ENCODE measurements at places on chromosomes 1 and 21.
A peak's percentile ranks its signal among the peaks of the same experiment; 100 is the strongest.

DNA sequence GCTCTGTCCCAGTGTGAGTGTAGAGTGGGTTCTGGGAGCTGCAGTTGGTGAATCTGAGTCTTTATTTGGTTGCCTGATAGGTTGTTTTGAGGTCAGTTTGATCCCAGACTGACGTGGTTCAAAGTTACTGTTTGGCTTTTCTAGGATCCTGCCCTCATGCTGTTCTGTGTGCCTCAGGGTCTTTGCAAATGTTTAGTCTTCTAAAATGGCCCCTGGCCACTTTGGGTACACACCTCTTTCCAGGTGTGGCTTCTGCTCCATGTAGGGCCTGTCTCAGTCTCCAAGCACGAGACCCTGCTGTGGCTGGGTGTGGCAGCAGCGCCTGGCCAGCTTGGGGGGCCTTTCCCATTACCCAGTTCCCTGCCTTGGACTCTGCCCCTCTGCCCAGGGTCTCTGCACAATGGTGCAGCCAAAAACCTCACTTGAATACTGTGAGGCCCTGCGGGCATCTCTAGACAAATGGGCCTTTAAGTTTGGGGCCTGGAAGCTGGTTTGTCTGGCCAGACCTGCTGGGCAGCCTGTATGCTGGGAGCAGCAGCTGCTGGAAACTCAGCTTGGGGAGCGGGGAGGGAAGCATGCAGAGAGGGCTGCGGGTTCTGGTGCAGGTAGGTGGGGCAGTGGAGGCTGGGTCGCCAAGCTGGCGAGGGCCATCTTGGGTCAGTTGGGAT, 5.6 kb downstream of the PTPRF start:
- no peak for DNase-seq

GRCh38 chr1:218363141-218363540, 18.0 kb downstream of the TGFB2 start:
- no peak for DNase-seq

DNA sequence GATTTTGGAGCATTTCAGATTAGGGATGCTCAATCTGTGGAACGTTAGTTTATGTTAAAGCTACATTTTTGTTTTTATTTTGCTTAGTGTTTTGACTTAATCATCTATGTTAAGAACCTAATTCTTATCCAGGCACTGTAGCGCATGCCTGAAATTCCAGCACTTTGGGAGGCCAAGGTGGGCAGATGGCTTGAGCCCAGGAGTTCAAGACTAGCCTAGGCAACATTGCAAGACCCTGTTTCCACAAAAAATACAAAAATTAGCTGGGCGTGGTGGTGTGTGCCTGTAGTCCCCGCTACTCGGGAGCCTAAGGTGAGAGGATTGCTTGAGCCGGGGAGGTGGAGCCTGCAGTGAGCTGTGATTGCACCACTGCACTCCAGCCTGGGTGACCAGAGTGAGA, 23.4 kb downstream of the FNBP1L start:
- no peak for DNase-seq

- DNase-seq = no peak
Observed at GRCh38 chr1:5889901-5890300, 102.3 kb downstream of the NPHP4 start.

GRCh38 chr1:183840140-183840539, 35.2 kb downstream of the RGL1 start:
- DNase-seq = no peak

DNA sequence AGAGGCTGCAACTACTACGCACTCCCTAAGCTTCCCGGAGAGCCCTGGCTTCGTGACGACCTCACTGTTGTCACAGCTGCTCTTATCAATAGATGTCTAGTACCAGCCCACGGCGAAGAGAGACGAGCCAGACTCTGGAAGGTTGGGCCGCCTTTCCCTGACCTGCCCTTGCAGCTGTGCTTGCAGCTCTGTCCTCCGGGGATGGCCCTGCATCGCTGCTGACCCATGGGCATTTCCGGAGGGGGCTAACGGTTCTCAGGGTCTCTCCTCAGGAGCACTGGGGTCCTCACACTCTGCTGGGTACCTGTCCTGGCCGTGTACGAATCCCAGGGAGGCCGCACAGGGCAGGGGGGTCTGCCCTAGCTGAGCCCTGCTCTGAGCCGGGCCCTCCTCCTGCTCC, 93.8 kb upstream of the COL6A1 start:
- no peak for DNase-seq

DNA sequence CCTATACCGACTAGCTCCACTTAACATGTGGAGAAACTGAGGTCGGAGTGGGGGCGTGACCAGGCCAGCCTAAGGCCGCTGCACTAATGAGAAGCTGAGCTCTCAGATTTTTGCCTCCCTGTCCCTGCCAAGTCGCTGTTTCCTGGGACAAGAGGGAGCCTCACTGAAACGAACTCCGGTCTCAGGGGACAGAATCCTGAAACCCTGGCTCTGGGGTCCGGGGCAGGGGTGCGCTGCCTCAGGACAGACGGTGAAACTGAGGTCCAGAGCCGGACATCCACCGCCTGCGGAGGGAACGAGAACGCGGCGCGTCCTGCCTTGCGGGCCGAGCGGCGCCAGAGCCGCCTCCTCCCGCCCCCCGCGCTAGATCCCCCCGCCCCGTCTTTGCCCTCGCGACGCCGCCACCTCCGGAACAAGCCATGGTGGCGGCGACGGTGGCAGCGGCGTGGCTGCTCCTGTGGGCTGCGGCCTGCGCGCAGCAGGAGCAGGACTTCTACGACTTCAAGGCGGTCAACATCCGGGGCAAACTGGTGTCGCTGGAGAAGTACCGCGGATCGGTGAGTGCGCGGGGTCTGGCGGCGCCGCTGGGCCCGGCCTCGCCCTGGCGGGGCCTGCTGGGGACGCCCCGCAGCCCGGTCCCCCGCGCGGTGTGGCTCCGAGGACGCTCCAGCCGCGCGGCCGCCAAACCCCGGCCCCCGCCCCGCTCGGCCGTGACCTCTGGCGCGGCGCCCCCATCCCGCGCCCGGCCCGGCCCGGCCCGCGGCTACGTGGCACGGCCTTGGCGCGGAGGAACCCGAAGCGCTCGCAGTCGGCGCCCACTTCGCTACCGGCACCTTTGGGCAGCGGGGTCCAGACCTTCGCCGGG, at the start of gene GPX7:
TSS of gene GPX7 (plus strand) at position 381 of the 865 bp plus-strand sequence. CDS start at position 420, 39 bp downstream.
- DNase-seq = no peak

- no peak for DNase-seq
Observed at GRCh38 chr21:28385845-28386244, 606.8 kb downstream of the LTN1 start.

GRCh38 chr1:46496505-46496904, 6.9 kb downstream of the DMBX1 start:
- no peak for DNase-seq

GRCh38 chr1:166166329-166166697, 488 bp downstream of the FAM78B start:
- no peak for DNase-seq

GRCh38 chr1:101241485-101242225, 4.8 kb downstream of the S1PR1 start:
- DNase-seq = no peak

DNA sequence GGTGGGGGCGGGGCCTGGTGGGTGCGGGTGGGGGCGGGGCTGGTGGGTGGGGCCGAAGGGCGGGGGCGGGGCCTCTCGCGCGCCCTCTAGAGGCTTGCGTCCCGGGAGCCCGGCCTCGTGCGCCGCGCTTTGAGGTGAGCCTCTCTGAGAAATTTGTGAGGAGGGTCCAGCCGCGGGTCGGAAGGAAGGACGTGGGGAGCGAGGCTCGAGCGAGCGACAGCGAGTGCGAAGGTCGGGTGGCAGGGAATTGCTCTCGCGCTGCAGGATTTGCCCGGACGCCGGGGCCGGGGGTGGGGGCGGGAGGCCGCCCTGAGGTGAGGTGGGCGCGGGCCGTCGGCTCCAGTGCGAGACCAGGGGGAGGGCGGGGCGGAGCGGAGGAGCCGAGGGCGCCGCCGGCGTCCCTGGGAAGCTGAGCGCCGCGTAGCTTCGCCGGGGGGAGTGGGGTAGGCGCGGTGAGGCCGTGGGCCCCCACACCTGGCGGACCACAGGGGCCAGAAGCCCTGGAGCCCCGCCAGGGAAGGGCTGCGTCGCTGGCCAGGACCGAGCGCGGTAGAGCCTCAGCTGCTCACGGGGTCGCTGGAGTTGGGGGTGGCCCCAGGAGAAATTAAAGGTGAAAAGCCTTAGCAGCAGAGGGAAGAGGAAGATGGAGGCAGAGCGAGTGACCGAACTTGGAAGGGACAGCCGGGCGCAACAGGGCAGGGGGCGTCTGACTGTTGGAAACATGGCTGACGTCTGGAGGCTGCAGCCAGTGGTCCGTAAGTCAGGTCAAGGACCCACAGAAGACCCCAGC, 754 bp upstream of the LSS start:
- DNase-seq = peak; percentile 62

GRCh38 chr1:94737124-94737998, 82.8 kb upstream of the SLC44A3 start:
- DNase-seq = peak; percentile 50

DNA sequence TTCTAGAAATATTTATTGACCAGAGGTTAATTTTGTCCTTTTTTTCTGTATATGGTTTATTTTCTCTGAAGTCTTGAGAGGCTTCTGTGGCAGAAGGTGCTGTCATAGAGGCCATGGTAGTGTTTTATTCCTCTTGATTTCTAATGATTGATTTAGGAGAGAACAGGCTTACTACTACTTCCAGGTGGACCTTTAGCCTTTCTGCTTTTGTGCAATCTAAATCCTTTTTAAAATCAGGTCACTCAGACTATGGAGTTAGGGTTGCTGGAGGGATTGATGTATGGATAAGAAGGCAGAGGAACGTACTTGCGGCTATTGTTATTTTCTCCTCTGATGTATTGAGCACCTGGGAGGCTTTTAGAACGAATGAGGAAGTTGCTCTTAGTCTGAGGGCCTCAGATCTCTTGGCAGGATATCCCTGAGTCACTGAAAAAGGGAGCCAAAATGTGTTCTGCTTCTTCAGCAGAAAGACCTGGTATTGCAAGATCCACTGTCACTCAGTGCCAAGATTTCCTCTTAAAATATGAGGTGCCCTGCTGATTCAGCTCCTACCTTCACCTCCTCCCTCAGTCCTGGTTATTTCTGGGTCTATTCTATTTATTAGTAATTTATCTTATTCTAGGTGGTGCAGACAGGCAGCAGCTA, 277.4 kb downstream of the ZNF648 start:
- DNase-seq = no peak

DNA sequence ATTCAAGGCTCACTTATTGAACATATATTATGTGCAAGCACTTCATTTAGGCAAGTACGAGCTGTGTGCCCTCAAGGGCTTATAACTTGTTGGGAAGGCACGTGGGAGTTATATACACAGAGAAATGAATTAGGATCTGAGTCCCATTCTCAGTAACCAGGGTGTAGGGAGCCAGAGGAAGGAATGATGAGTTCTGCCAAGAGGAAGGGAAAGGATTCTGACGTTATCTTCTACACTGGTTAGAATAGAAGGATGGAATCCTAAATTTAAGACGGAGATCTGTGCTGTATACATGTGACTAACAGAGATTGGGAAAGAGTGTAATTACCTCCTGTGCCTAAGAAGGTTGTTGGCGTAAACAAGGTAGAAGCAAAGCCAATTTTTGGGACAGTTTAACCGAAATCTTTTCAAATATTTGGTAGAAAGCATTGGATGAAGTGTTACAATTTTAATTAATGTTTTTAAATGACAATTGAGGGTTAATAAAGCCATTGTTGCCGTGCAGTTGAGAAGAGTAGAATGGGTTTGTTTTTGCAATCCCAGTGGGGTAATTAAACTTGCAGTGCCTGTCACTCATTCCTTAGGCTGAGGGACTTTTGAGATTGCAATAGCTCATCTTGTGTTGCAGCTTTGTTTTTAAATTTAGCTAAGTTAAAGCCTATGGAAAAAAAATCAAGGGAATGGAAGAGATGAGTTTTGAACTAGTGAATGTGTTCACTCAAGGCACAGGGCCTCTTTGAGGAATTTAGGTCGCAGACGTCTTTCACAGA, 177.2 kb downstream of the NFIA start:
- no peak for DNase-seq

DNA sequence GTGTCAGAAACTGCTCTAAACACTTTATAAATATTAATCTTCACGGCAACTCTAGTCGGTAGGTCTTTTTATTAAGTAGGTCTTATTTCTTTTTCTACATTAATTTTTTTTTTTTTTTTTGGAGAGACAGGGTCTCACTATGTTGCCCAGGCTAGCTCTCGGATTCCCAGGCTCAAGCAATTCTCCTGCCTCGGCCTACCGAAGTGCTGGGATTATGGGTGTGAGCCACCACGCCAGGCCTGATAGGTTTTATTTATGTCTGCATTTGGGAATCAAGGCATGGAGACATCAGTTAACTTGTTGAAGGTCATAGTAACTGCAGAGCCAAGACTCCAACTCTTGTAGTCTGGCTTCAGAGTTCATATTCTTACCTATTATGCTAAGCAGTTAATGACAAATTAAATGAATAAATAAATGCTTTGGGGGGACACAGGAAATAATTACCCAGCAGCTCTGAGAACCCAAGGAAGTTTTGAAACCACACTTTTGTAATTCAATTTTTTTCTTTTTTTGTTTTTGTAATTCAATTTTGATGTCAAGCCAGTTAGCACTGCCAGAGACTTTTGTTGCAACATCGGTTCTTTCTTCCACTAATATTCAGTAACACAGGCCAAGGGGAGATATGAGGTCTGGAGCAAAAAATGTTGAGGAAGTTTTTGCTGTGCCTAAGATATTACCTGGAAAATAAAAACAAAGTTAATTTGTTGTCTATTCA, 9.4 kb upstream of the UAP1 start:
- no peak for DNase-seq

DNA sequence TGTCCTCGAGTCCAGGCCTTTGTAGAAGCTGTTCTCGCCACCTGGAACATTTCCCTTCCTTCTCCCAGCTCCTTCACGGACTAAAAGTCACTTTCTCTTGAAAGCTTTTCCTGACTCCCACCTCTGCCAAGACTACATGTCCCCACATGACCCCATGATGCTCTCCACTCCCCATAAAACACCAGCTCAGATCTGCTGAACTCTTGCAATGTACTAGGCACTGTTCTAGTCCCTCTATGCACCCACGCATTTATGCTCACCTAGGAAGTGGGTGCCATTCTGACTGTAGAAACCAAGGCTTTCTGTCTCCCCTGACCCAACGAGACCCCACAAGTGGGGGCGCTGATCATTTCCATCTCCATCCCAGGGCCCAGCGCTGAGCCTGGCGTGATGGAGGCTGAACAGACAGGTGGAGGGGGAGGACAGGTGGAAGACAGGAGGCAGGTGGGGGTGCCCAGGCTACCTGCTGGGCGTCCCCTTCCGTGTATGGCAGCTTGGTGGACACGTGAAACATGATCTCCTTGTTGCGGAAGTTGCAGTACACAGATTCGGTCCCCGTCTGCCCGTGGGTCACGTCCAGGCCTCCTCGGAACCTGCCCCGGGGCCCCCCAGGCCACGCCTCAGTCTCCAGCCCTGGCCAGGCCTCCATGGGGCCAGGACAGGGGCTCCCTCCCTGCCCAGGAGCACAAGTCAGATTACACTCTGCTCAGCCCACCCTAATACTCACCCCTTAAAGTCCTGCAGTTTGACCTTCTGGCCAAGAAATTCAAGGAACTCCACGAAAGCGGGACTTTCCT, 58.0 kb downstream of the RAP1GAP start:
- DNase-seq = no peak

- no peak for DNase-seq
Observed at GRCh38 chr1:23074012-23074411, 54.7 kb downstream of the KDM1A start.

GRCh38 chr1:223153177-223154119, 10.4 kb upstream of the TLR5 start:
- DNase-seq = peak; percentile 68
